ENCODE measurements at places on chromosomes 3 and 15.

GRCh38 chr3:171503817-171504216 is 43.6 kb upstream of the TNIK start:
- no peak for DNase-seq

- no peak for DNase-seq
Measured at GRCh38 chr3:35745351-35745750, 106.0 kb downstream of the ARPP21 start.

GRCh38 chr3:47485812-47486211 is 10.1 kb upstream of the SCAP start:
- DNase-seq = no peak

DNA sequence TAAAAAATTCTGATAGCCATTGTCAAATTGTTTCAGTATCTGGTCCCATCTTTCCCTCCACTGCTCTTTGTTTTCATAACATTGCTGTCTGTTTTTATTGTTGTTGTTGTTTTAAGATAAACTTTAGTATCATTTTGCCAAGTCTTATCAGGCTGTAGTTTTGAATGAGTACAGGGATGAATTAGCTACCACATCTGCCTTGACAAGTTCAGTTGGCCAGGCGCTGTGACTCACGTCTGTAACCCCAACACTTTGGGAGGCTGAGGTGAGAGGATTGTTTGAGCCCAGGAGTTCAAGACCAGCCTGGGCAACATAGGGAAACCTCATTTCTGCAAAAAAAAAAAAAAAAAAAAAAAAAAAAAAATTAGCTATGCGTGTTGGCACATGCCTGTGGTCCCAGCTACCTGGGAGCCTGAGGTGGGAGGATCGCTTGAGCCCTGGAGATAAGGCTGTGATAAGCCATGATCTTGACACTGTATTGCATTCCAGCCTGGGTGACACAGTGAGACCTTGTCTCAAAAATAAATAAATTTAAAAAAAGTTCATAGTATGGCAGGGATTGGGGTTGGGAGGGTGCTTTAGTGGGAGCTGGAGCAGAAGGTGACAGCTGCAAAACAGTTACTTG is 8.3 kb upstream of the ANKDD1A start:
- no peak for DNase-seq

DNA sequence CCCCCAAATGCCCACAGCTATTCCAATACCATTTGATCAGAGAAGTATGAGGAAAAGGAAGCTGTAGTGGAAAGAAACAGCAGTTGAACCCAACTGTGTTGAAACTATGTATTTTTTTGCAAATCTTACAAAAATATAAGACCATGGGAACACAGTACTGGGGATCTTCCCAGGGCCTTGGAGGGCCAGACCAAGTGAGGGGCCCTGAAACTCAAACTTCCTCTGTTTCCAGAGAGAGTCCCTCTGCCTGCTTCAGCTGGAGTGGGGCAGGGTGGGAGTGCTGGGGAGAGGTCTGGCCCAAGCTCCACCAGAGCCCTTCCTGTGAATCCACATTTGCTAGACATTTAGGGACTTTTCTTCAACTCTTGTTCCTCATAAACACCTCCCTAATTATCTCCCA is 263.9 kb downstream of the CHST2 start:
- no peak for DNase-seq

- DNase-seq = no peak
Measured at GRCh38 chr3:159657176-159657575, 331.5 kb upstream of the IL12A start.

GRCh38 chr3:131485119-131485518 is 17.7 kb downstream of the MRPL3 start:
- DNase-seq = no peak

DNA sequence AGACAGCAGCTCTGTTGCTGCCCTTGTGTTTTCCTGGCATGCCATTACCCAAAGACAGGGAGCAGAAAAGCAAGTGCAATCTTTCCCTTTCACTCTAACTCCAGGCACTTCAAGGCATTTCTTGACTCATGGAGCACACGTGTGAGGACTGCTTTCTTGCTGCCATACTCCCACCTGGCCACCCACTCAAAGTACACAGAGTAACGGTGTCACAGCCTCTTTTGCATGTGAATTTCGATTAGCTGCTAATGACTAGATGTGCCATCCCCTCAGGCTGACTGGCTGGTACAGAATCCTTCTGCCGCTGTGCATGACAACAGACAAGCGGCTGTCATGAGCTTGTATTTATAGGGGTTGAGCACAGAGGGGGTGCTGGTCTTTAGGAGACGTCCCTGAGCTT is 380.6 kb downstream of the CTNNB1 start:
- no peak for DNase-seq

DNA sequence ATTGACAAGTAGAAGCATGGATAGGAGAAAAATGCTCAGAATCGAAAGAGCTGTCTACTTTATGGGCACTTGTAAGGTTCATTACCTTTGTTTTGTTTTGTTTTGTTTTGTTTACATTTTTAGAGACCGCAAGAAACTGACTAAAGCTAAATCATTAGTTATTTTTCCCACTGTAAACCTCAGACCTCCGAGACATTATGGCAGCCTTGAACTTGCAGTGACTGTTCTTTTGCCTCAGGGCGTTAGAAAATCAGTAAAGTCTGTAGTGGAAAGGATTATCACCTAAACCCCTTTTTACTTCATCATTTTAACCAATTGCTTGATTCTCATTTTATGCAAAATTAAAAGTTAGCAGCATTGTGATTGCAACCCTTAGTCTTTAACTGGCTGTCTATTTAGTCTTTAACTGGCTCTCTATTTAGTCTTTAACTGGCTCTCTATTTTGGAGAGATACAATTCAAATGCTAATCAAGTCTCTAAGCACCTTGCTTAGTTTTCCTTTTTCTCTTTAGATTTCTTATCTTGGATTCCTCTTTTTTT is 383.3 kb upstream of the ROBO2 start:
- DNase-seq = no peak

- no peak for DNase-seq
Measured at GRCh38 chr3:157531301-157531660, 28.1 kb upstream of the VEPH1 start.

GRCh38 chr3:184457329-184457728 is 77.5 kb downstream of the CHRD start:
- DNase-seq = no peak

DNA sequence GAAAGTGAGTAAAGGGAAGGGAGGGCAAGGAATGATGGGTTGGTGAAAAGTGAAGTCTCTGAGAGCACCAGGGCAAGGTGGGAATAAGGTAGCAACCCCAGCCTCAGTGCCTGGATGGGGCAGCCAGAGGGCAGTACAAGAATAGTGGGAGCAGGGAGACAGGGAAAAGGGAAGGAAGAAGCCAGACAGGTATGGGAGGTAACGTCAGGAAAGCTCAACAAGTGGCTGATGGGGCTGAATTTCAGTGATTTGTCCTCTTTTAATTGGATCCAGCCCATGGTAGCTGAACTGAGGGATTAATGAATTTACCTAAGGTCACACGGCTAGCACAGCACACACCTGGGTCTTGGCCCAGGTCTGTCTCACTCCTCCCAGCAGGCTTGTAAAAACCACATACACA is 12.6 kb downstream of the RORA start:
- DNase-seq = no peak

- DNase-seq = no peak
Measured at GRCh38 chr3:98582042-98582441, 11.4 kb downstream of the CPOX start.

- DNase-seq = no peak
Measured at GRCh38 chr3:115324056-115324455, 177.0 kb upstream of the ZBTB20 start.

GRCh38 chr3:81868597-81868996 is 107.2 kb upstream of the GBE1 start:
- DNase-seq = no peak

GRCh38 chr3:194675680-194676079 is 3.7 kb upstream of the LSG1 start:
- no peak for DNase-seq

DNA sequence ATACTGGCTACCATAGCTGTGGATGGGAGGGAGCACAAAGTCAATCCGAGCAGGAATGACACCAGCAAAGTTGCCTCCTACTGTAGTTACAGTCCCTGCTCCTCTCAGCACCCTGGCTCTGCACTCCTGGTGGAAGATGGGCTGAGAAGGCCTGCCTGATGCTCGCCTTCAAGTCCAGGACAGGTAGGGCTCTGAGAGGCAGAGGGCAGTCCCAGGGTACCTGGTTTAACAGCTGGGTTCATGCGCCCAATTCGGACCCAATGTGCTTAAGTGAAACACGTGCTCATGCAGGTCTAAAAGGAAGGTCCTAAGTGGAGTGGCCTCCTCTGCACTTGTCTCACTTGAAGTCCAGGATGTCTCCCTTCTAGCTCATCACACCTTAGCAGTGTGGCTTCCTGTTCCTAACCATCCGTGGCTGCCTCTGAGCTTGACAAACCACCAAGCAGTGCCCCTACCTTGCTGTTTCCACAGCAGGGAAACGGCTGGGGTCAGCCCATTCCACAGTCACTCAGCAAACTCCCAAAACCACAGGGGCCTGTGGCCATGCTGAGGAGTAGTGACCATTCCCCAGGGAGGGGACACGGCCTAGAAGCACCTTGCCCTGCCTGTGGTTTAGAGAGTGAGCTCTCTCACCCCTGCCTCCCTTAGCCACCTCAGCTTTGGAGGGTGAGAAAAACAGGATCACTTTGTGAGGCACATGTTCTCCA is 3.9 kb upstream of the MUSTN1 start:
- no peak for DNase-seq

- no peak for DNase-seq
Measured at GRCh38 chr3:72102112-72102616, 317.2 kb upstream of the PROK2 start.

- DNase-seq = no peak
Measured at GRCh38 chr3:117610156-117610555, 900.6 kb downstream of the TUSC7 start.

- DNase-seq = no peak
Measured at GRCh38 chr3:197866035-197866434, 75.0 kb downstream of the LRCH3 start.

GRCh38 chr15:100645671-100646070 is 43.3 kb downstream of the ASB7 start:
- DNase-seq = no peak

DNA sequence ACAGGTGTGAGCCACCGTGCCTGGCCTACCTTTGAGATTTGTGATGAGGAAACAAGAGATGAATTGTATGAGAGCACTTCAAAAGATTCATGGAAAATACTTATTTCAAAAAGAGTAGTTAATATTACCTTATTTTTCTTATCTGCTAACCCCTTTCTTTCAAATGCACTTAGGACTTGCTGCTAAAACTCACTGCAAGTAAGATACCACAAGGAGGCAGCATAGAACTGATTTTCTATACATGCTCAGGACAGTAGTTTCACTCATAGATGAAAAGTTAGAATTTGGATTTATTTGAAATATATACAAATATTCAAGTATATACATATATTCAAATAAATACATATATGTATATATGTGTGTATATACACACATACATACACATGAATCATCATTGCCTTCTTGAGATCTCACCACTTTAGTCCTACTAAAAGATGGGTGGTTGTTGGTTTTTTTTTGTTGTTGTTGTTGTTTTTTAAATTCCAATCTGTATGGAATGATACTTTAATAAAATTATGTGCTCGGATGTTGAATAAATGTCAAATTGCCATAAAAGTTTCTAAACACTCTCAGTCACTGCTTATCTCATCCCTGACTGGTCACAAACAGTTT is 2.4 kb downstream of the CCNDBP1 start:
- no peak for DNase-seq

- peak; percentile 79 for DNase-seq
Measured at GRCh38 chr15:60993008-60993407, 236.1 kb downstream of the RORA start.

DNA sequence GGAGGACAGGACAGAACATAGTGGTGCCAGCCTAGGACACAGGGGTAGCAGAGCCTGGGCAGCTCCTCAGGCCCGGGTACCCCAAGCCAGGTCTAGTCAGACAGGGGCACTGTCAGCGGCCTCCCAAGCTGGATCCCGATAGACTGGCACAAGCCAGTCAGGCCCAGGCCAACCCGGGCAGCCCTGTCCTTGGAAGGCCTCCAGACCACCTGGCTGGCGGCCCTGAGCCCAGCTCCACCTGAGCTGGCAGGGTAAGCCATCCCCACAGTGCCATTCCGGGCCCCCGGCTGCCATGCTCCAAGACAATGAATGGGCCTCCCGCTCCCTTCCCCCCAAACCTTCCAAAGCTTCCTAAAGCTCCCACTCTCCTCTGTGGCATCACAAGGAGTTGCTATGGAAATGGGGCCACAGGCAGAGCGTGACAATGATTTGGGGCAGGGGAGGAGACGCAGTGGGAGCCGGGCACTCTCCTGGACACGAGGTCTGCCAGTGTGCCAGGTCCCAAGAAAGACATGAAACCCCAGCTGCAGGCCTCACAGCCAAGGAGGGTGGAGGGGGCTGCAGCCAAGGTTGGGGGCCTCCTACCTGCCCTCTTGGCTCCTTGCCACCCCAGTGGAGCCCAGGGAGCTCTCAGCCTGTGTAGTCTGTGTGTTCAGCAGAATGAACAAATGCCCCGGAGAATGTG is 165.6 kb upstream of the LINGO1 start:
- no peak for DNase-seq

DNA sequence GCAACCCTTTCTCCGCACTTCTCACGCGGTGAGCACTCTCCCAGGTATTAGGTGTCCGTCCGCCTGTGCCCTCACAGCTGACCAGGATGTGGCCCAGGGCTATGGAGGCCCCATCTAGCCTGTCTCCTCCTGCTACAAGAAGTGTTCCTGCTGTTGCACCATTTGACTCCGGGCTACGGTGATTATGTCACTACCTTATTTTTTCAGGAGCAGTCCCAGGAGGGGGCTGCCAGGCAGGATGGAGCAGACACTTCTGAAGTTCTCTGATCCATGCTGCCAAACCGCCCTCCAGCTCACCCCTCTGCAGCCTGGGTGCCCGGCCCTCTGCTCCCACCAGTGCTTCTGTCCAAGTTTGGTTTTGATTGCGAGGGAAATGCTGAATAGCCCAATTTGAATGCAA is 36.9 kb downstream of the ZXDC start:
- DNase-seq = no peak

DNA sequence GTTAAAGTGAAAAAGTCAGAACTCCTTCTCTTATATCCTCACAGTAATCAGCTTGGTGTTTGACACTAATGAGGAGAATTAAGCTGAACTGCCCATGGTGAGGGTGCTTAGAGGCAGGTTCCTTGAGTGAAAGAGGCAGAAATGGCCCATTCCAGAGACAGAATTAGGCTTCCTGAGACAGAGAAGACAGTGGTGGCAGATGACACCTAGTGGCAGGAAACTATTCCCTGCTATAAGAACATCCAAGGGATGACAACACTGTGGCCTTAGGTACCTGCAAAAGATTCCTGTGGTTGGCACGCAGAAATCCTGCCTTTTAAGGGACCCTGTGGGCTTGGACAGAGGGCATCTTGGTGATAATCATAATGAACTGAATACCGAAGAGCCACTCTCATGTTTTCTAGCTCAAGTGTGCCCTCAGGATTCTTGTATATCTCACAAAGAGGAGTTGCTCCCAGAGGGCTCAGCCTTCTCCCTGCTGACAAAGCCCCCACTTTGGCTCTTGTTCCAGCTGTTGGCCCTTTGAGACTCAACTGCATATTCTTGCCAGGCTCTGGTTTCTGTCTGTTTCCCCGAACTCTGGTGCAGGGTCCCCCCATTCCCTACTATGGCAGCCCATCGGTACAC is 56.0 kb downstream of the KBTBD12 start:
- DNase-seq = no peak

Data from HS-27A (cell line).